Naive B cell (primary cell): ENCODE measurements at places on chromosomes 7 and 10. TPM values are rescaled to one million over a fixed set of nuclear protein-coding genes. Genes with fewer than 3 reads are reported as not detected.

DRGX gene
- not detected for polyA plus RNA-seq

KCNH2 gene
- not detected for polyA plus RNA-seq

ZNF804B gene
- polyA plus RNA-seq = not detected

GUSB gene
- polyA plus RNA-seq = 73.4 TPM

CYP26A1 gene
- polyA plus RNA-seq = not detected

IGFBP3 gene
- polyA plus RNA-seq = not detected

MINPP1 gene
- polyA plus RNA-seq = 7.5 TPM

BTBD16 gene
- not detected for polyA plus RNA-seq

AGK gene
- 16.5 TPM for polyA plus RNA-seq

FRMPD2 gene
- polyA plus RNA-seq = not detected

MYL7 gene
- not detected for polyA plus RNA-seq
